CD4-positive, alpha-beta memory T cell (primary cell): ENCODE measurements at places on chromosomes 1 and 21.

- no peaks in the 10 kb centered on the region for H3K36me3 ChIP-seq
- no peak within 1 kb of the TSS for H3K4me3 ChIP-seq
- no peaks in the 10 kb centered on the region for H3K4me1 ChIP-seq
- H3K27me3 ChIP-seq = no peaks in the 10 kb centered on the region
- no peak within 1 kb of the TSS for H3K27ac ChIP-seq
Observed at GRCh38 chr21:44666401-44667320, at the start of gene KRTAP12-2. KRTAP12-2 (minus strand) TSS chr21:44666927; CDS start chr21:44666886, 41 bp downstream.

DNA sequence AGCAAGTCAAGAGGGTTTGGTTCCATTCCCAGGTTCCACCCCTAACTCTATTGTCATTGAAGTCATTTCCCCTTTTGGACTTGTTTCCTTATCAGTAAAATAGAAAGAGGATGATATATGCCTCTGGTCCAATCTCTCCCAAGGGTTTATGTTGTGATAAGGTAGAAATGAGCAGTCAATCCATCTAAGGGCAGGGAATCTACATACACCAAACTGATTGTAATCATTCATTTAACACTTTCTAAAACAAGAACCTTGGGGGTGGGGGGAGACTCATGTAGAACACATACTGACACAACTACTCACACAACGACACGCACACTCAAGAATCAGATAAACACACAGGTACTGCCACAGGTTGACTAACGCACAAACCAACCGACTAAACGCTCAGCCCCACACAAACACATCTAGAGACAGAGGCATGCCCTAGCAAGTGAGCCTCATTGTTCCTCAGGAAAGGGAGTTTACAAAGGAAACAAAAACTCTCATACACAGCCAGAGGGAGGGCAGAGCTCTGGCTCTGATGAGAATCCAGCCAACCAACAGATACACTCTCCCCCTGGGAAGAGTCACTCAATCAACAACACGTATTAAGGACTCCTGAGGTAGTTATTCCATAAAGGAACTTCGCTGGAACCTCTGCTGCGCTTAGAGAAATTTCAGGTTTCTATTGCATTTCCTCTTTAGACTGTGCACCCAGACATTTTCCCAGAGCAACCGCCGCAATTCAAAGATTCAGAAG is 1.0 kb downstream of the F11R start:
- H3K4me3 ChIP-seq = peak overlapping the region; percentile 72
- peaks cover 36% of the 10 kb centered on the region for H3K4me1 ChIP-seq
- no peak for DNase-seq
- no peaks in the 10 kb centered on the region for H3K27me3 ChIP-seq
- H3K27ac ChIP-seq = peak overlapping the region; percentile 72

- no peak overlapping the region for H3K4me3 ChIP-seq
- H3K4me1 ChIP-seq = no peaks in the 10 kb centered on the region
- H3K27me3 ChIP-seq = no peaks in the 10 kb centered on the region
- H3K36me3 ChIP-seq = no peaks in the 10 kb centered on the region
Observed at GRCh38 chr1:115506518-115506917, 135.3 kb upstream of the VANGL1 start.

- H3K4me1 ChIP-seq = no peaks in the 10 kb centered on the region
- no peak overlapping the region for H3K27ac ChIP-seq
- no peaks in the 10 kb centered on the region for H3K36me3 ChIP-seq
- no peak for DNase-seq
Observed at GRCh38 chr1:17679856-17680255, 75.3 kb upstream of the ACTL8 start.

DNA sequence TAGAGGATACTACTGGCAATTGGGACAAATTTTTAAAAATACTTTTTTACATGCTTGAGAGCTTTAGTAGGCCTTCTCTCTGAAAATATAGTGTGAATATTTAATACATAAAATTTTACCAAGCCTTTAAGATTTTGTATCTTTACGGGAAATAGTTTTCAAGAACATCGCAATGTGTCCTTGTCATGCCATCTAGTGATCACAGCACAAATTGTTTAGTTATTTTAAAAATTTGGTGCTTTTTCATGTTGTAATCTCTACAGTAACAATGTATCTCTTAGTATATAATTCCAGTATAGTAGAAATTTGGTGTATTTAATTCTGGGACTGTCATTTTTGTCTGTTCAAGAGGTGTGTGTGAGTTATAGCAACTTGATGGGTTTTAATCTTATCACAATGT is 6.7 kb downstream of the CDC7 start:
- no peaks in the 10 kb centered on the region for H3K27me3 ChIP-seq
- H3K4me1 ChIP-seq = peaks cover 20% of the 10 kb centered on the region
- no peaks in the 10 kb centered on the region for H3K36me3 ChIP-seq
- no peak overlapping the region for H3K27ac ChIP-seq
- no peak for DNase-seq
